Left renal pelvis (tissue), 4 donors: ENCODE measurements at places on chromosomes 5 and 9. TPM values are rescaled to one million over a fixed set of nuclear protein-coding genes. Genes with fewer than 3 reads are reported as not detected.

DNA sequence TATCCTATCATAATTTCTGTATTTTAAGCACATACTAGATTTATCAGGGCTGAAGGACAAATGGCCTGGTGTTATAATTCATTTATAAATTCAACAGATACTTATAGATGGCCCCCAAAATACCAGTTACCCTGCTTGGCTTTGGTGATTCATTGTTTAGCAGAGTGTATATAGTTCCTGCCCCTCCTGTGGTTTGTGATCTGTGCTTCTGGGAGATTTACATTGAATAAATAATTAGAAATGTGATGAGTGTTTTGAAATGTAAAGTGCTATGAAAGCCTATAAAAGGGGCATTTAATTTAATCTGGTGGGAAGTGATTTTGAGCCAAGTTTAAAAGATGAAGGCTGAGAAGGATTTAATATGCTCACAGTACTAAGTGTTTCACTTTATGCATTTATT, 36.7 kb upstream of the ZCCHC7 start:
- no peak for DNase-seq

GRCh38 chr9:8366161-8366926, 566.8 kb upstream of the DMAC1 start:
- no peak for DNase-seq

DNA sequence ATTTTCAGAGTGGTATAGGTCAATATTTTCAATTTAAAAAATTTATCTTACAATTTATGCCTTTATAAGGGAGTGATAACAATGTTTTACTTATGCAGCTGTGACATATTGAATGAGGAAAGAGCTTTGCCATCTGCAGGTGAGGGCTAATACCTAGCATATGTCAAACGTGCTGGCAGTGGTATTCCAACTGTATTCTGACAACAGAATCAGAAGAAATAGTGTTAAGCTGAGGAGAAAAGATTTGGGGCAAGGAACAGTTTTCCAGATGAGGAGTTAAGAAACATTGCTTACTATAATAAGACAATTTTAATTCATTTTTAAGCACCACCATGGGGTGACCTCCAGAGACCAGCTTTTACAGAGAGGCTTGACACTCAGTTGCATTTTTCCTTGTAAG, 267.8 kb upstream of the ZNF608 start:
- no peak for DNase-seq

PANK3 gene
- 47.2 TPM for polyA plus RNA-seq

C5 gene
- polyA plus RNA-seq, result 15.0 TPM

DNA sequence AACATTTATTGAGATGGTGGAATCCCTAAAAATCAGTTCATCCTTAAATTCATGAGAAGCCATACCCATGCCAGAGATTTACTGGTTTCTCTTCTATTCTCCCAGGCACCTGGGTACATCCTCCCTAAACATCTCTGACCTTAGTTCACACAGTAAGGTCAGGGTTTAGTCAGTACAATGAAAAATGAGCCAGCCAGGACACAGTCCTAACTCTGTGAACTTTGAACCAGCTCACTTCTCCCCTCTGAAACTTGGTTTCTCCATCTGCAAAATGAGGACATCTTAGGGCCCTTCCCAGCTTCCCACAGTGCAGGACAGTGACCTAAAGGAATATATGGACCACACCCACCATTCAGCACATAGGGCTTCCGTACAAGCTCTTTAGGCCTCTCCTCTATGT, 1.9 kb downstream of the NOP16 start:
- DNase-seq, result no peak

DNA sequence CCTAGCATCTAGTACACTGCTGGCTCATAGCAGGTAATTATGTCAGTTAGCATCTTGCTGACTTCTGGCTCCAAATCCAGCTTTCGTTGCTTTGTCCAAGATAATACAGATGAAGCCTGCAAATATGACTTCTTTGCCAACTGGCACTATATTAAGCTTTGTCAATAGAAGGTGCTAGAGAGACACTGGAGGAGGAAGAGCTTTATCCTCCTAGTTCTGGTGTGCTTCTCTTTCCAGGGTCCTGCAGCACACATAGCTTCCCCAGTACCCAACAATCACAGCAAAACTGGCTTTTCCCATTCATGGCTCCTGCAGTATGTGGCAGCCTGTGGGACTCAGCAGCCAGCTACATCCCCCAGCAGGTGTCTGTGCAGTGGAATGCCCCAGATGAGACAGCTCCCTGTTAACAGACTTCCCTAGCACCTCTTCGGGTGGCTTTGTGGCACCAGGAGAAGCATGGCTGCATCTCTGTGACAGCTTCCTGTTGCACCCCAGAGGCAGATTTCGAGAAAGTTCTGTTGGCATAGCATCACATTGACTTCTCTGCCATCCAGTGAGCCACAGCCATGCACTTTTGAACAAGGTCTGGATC, 147.8 kb downstream of the OXCT1 start:
- no peak for DNase-seq

ANKRD33B gene
- 1.5 TPM for polyA plus RNA-seq

MIGA2 gene
- polyA plus RNA-seq, result 13.2 TPM

- DNase-seq, result no peak
These were observed 188.8 kb downstream of the MRPS30 start for GRCh38 chr5:44997506-44997905.

CCL28 gene
- 5.7 TPM for polyA plus RNA-seq

PCDHA6 gene
- polyA plus RNA-seq, result 0.26 TPM

- no peak for DNase-seq
These were observed 157.9 kb downstream of the RMI1 start for GRCh38 chr9:84138541-84138940.

DNA sequence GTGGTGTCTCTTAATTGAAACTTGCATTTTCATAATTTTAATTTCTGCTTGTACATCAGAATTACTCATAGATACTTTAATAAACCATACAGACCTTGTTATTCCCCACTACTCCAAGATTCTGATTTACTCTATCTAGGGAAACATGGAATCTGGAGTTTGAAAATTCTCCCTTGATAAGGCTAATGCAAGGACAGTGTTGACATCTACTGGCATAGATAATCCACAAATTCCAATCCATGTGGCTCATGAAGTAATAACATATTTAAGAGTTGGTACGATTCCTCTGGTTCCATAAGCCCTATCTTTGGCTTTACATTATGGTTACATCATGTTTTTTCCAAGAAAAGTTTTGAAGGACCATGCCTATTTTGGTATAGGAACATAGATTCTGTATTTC, 759.2 kb downstream of the TLR4 start:
- DNase-seq, result no peak

DNA sequence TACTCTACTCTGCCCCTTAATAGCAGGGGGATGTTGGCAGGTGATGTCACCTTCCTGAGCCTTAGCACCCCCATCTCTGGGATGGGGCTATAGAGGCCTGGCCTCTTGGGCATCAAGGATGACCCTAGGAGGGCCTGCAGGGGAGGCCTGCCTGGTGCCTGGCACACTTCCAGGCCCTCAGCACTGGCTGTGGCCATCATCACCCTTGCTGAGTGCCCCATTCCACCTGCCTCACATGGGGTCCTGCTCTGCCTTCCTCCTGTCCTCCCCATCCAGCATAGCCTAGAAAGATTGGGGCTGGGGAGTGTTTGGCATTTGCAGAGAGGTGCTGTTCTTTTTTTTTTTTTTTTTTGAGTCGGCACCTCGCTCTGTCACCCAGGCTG, 17.7 kb upstream of the PHYHD1 start:
- no peak for DNase-seq

- DNase-seq, result no peak
These were observed 16.0 kb upstream of the SLC25A51 start for GRCh38 chr9:37919956-37920335.

DNA sequence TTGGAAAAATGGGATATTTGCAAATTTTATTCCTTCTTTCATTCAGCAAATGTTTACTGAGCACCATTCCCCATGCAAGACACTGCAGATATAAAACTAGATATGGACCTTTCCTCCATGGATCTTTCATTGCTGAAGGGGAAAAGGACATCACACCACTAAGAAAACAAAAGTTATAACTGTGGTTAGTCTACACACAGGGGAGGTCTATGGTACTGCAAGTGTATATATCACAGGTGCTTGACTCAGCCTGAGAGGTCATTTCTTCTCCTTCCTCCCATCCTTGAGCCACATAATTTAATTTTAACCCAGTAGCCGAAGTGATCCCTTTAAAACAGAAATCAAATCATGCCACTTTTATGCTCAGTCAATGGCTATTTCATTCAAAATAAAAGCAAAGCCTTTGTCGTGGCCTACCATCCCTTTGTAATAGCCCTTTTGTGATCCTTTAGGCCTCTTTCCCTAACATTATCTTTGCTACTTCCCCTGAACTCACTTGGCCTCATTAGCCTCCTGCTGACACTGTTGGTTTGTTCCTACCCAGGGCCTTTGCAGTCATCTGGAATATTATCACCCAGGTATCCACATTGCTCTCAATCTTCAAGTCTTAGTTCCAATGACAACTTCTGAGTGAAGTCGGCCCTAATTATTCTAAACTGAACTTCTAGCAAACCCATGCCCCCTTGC, 213.2 kb downstream of the GABRB2 start:
- no peak for DNase-seq

- DNase-seq, result no peak
These were observed 8.4 kb upstream of the GOLPH3 start for GRCh38 chr5:32182463-32183063.

C6 gene
- 3.4 TPM for polyA plus RNA-seq

HMCN2 gene
- 1.4 TPM for polyA plus RNA-seq

SPZ1 gene
- not detected for polyA plus RNA-seq

DNA sequence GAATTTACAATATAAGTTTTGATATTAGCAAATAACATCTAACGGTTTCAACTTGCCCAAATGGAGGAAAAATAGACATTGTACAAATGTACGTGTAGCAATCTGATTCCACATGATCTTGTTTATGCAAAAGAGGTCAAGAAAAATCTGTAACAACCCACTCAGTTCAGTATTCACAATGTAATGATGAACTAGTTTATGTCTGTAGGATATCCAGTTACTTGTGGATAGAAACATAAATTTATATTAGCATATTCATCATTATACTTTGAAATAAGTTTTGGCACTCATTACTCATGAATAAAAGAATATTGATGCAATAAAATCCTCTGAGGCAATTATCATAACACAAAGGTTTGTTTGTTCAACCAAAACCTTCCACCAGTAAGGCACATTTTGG, 28.1 kb downstream of the PLK2 start:
- DNase-seq, result no peak

FGF1 gene
- 26.2 TPM for polyA plus RNA-seq

GRCh38 chr5:32836176-32836575, 125.1 kb downstream of the NPR3 start:
- DNase-seq, result no peak

GRCh38 chr5:159781626-159782157, 134.6 kb upstream of the ADRA1B start:
- no peak for DNase-seq

- DNase-seq, result no peak
These were observed 5.9 kb downstream of the MED10 start for GRCh38 chr5:6372251-6373080.

DNA sequence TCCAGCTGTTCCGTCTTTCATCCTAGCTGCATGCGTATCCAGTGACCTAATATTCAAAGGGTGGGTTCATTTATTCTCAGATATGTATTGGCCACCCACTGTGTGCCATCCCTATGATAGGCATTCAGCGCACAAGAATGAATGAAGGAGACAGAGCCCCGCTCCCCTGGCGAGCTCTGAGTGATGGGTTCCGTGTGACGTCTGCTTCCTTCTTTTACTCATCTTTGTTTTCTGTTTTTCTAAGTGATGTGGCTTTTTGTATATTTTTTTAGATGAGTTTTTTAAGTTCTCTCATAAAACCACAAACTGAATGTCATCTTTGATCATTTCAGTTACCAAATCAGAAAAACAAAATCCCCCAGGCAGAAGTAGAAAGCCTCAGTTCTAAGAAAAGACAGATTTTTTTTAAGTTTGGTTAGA, 168.3 kb upstream of the OTULINL start:
- no peak for DNase-seq

GRCh38 chr5:143892908-143893307, 80.9 kb downstream of the HMHB1 start:
- no peak for DNase-seq

DNA sequence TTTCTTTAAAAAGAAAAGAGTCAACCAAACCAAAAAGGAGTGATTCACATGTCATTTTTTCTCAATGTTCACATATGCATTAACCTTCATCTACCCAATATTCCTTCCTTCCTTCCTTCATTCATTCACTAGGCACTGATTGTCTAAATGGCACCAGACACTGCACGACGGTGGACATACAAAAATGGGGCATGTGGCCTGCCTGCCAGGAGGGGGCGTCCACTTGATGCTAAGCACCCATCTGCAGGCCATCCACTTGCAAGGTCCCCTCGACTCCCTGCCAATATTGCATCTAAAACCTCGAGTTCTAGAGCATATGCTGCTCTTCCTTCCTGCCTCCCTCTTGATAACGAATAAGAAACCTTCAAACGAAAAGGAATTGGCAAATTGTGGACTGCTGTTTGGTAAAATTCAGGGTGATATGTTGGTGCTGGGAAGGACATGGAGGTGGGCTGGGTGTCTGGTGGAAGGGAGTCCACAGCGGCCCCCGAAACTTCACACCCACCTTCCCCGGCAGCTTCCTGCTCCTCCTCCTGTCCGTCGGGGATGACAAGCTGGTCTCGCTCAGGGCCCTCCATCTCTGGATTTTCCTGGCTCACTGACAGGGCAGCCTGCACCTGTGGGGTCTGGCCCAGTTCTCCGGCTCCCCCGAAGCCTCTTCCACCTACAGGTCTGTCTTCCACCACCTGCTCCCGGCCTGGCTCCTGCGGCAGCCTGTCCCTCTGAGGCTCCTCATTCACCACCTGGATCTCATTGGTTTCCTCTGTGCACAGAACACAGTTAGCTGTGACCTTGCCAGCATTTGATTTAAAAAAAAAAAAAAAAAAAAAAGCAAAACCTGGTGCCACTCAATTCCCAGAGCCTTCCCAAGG, 64.3 kb downstream of the GOLM1 start:
- no peak for DNase-seq

DNA sequence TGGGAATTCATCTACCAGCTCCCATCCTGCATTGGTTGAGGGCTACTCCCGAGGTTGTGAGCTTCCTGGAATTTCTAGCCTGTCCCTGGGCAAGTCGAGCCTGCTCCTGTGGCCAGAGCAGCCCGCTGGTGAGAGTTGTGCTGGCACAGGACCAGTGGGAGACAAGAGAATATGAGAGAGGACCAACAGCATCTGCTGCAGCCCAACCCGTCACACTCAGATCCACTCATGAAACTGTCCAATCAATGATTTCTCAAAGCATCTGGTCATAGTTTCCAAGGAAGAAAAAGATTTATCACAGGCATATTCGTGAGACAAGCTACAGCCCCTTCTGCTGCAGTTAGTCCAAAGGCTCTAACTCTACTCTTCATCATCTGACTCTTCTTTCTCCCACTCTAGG, 64.4 kb upstream of the RAI14 start:
- DNase-seq, result no peak

ACER2 gene
- polyA plus RNA-seq, result 9.7 TPM

PCDHB16 gene
- 8.4 TPM for polyA plus RNA-seq

DNA sequence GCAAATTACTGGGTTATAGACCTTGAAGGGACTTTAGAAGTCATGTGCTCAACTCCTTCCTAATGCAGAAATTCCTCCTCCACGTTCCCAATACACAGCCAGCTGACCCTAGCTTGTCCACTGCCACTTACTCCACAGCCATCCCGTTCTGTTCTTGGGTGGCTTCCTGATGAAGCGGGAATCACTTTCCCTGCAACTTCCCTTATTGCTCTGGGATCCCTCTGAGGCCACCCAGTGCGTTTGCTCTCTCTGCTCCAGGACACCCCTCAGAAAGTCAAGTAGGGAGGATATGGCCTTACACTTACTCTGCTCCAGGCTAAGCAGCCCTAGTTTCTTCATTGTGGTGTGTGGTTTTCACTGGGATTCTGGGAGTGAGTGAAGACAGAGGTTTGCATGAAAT, 55.5 kb downstream of the GALNT12 start:
- no peak for DNase-seq
